ENCODE measurements at places on chromosomes 11 and 22. TPM values are rescaled to one million over a fixed set of nuclear protein-coding genes. Genes with fewer than 3 reads are reported as not detected.

MFNG gene
- polyA plus RNA-seq, result 7.5 TPM

WEE1 gene
- 100 TPM for polyA plus RNA-seq

KRTAP5-1 gene
- not detected for polyA plus RNA-seq

OR4C13 gene
- not detected for polyA plus RNA-seq

PRR33 gene
- polyA plus RNA-seq, result not detected

GLYATL1 gene
- 0.40 TPM for polyA plus RNA-seq

DNA sequence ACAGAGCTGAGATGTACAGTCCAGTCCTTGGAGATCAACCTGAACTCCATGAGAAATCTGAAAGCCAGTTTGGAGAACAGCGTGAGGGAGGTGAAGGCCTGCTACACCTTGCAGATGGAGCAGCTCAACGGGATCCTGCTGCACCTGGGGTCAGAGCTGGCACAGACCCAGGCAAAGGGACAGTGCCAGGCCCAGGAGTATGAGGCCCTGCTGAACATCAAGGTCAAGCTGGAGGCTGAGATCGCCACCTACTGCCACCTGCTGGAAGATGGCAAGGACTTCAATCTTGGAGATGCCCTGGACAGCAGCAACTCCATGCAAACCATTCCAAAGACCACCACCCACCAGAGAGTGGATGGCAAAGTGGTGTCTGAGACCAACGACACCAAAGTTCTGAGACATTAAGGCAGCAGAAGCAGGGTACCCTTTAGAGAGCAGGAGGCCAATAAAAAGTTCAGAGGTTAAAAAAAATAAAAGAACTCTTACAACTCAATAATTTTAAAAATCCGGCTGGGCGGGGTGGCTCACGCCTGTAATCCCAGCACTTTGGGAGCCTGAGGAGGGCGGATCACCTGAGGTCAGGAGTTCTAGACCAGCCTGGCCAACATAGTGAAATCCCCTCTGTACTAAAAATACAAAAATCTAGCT lies 69.9 kb upstream of the RTL6 start:
- no peak overlapping the region for H3K27ac ChIP-seq
- no peaks in the 10 kb centered on the region for H3K4me1 ChIP-seq
- H3K4me3 ChIP-seq, result no peak overlapping the region
- no peaks in the 10 kb centered on the region for H3K27me3 ChIP-seq
- DNase-seq, result peak; percentile 34
- H3K36me3 ChIP-seq, result no peaks in the 10 kb centered on the region

DNA sequence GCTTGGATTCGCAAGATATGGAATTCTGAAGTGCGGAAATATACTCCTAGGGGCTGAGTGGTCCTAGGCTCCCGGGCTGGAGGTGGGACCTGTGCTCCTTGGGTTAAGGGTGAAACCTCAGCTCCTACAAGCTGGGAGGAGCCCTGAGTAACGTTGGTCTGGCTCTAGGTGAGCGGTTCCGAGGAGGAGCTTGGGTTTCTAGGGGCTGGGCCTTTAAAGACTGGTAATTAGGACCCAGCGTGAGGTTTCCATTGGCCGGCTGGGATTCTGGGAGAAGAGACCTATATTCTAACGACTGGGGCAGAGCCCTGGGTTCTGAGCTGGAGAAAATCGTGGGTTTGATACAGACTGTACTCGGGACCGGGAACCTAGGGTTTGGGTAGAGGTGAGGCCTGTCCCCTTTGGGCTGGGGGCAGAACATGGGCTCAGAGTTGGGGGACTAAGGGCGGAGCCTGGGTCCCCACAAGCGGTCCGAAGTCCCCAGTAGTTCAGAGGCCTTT lies 882 bp upstream of the MAP4K2 start:
- peaks cover 21% of the 10 kb centered on the region for H3K4me1 ChIP-seq
- H3K4me3 ChIP-seq, result peak overlapping the region; percentile 63
- H3K36me3 ChIP-seq, result no peaks in the 10 kb centered on the region
- H3K27ac ChIP-seq, result peak overlapping the region; percentile 76
- no peaks in the 10 kb centered on the region for H3K27me3 ChIP-seq
- no peak for DNase-seq

- H3K27ac ChIP-seq, result no peak overlapping the region
- H3K4me3 ChIP-seq, result no peak overlapping the region
- DNase-seq, result no peak
- peaks cover 9% of the 10 kb centered on the region for H3K4me1 ChIP-seq
- no peaks in the 10 kb centered on the region for H3K36me3 ChIP-seq
- H3K27me3 ChIP-seq, result no peaks in the 10 kb centered on the region
These were observed 56.2 kb upstream of the ARHGAP42 start for GRCh38 chr11:100630898-100631297.

DNA sequence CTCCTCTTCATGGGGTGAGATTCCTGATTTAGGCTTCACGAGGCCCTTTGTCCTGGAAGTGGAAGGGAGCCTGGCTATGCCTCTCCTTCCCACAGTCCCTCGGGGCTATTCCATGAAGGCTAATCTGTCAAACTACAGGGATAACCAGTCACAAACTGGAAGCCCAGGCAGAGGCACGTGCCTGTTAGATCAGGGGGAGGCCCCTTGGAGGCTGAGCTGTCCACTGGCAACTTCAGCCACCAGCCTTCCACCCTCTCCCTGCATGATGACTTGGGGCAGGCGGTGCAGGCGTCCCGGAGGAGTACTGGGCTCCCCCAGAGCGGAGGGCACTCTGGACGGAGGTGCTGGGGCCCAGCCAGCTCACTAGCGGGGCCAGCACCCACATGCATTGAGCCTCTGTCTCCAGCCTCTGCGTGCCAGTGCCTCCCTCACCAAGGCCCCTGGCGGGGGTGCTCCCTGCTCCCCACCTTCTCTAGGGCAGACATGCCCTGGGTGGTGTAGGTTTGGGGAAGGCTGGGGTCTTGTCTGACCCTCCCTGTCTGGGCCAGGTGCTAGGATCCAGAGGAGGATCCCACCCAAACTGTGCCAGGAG lies 42.9 kb downstream of the WNT11 start:
- no peak overlapping the region for H3K4me3 ChIP-seq
- H3K27ac ChIP-seq, result no peak overlapping the region
- H3K4me1 ChIP-seq, result peaks cover 7% of the 10 kb centered on the region
- no peaks in the 10 kb centered on the region for H3K27me3 ChIP-seq
- no peak for DNase-seq

- no peak for DNase-seq
- no peak overlapping the region for H3K4me3 ChIP-seq
- H3K27me3 ChIP-seq, result no peaks in the 10 kb centered on the region
- peaks cover 9% of the 10 kb centered on the region for H3K4me1 ChIP-seq
- no peak overlapping the region for H3K27ac ChIP-seq
- no peaks in the 10 kb centered on the region for H3K36me3 ChIP-seq
These were observed 5.4 kb downstream of the MTFP1 start for GRCh38 chr22:30430933-30431332.

DNA sequence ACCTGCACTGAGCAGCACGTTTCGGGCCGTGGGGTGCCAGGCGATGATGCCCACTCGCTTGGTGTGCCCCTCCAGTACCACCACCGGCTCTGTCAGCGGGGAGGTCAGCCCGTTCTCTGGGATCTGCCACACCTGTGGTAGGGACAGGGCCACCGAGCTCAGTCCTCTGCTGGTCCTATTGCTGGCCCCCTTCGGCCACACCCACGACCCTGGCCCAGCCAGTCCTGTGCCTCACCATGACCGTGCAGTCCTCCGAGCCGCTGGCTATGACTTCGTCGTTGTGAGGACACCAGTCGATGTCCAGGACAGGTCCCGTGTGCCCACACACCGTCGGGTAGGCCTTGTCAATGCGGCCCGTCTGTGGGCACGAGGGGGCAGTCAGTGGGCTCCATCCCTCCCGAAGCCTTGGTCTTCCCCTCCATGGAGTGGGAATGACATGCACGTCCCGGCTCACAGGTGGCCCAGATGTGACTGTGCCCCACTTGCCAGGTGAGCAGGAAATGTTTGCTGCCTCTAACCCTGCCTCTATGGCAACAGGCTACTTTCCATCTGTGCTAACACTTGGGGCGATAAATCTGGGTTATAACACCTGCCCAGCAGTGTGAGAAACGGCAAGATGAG lies 1.4 kb downstream of the CORO1B start:
- no peak overlapping the region for H3K4me3 ChIP-seq
- H3K27ac ChIP-seq, result no peak overlapping the region
- no peaks in the 10 kb centered on the region for H3K36me3 ChIP-seq
- peaks cover 5% of the 10 kb centered on the region for H3K4me1 ChIP-seq
- H3K27me3 ChIP-seq, result no peaks in the 10 kb centered on the region

DNA sequence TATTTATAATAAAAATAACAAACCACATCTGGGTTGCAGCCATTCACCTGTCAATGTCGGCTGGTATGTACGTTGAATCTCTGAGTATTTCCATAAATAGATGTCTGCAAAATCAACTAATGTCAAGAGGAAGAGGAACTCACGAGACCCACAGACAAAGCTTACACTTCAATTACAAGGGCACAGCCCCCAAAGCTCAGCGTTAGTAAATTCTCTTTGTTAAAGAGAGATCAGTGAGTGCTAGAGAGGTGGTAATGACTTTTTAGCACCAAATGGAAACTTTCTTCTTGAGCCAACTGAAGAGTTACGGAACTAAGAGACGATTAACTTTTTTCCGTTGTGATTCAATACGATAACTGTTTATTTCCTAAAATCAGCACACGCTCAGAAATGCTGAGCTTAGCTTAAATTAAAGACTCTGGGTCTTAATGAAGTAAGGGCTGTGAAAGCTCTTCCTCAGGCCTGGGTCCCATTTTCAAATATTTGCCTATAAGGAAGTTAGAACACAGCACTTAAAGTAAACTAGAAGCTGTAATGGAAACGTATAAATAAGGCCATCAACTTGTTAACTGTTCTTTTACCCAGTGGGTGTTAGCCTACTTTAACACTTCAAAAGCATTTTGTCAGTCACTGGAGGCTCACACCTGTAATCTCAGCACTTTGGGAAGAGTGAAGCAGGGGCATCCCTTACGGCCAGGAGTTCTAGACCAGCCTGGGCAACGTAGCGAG lies 22.8 kb upstream of the TFIP11 start:
- H3K36me3 ChIP-seq, result no peaks in the 10 kb centered on the region
- H3K27me3 ChIP-seq, result no peaks in the 10 kb centered on the region
- no peak overlapping the region for H3K27ac ChIP-seq
- no peaks in the 10 kb centered on the region for H3K4me1 ChIP-seq
- H3K4me3 ChIP-seq, result no peak overlapping the region

GRCh38 chr22:49735411-49735900 lies 92.2 kb downstream of the BRD1 start:
- DNase-seq, result no peak
- no peaks in the 10 kb centered on the region for H3K4me1 ChIP-seq
- H3K27ac ChIP-seq, result no peak overlapping the region
- no peaks in the 10 kb centered on the region for H3K27me3 ChIP-seq
- no peak overlapping the region for H3K4me3 ChIP-seq

- peaks cover 15% of the 10 kb centered on the region for H3K4me1 ChIP-seq
- H3K27ac ChIP-seq, result peak within 1 kb of the TSS; percentile 78
- peak; percentile 94 for DNase-seq
- H3K4me3 ChIP-seq, result peak within 1 kb of the TSS; percentile 79
These were observed at the start of gene FAM118A for GRCh38 chr22:45309422-45310227. TSS of gene FAM118A (plus strand) at chr22:45309934. CDS start at chr22:45322380, 12,446 bp downstream.

DNA sequence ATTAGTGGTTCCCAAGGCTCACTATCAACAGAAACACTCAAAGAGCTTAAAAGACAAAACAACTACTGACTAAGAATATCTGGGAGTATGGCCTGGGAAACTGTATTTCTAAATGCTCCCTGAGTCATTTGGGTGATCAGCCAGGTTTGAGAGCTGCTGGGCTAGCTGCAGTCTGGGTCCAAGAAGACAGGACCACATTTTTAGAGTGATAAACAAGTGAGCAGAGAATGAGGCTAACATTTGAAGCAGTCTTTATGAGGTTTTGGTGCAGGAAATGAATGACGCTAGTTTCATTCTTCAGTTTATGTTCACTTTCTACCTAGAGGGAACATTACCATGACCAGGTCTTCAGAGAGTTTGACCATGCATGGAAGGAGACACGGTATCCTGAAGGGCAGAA lies 97.7 kb downstream of the TEAD1 start:
- DNase-seq, result no peak
- no peak overlapping the region for H3K27ac ChIP-seq
- H3K36me3 ChIP-seq, result no peaks in the 10 kb centered on the region
- H3K4me3 ChIP-seq, result no peak overlapping the region
- no peaks in the 10 kb centered on the region for H3K4me1 ChIP-seq
- no peaks in the 10 kb centered on the region for H3K27me3 ChIP-seq
